ENCODE measurements at places on chromosomes 12 and 14.
A peak's percentile ranks its signal among the peaks of the same experiment; 100 is the strongest.

GRCh38 chr14:99718811-99719192 is 34.7 kb downstream of the CYP46A1 start:
- H3K27ac ChIP-seq, result no peak overlapping the region
- no peaks in the 10 kb centered on the region for H3K27me3 ChIP-seq
- H3K4me1 ChIP-seq, result no peaks in the 10 kb centered on the region
- no peaks in the 10 kb centered on the region for H3K36me3 ChIP-seq
- DNase-seq, result no peak

- no peak overlapping the region for H3K27ac ChIP-seq
- DNase-seq, result no peak
- H3K4me3 ChIP-seq, result no peak overlapping the region
- H3K4me1 ChIP-seq, result peaks cover 3% of the 10 kb centered on the region
- H3K27me3 ChIP-seq, result no peaks in the 10 kb centered on the region
Measured at GRCh38 chr12:32467959-32468863, 68.9 kb downstream of the FGD4 start.

DNA sequence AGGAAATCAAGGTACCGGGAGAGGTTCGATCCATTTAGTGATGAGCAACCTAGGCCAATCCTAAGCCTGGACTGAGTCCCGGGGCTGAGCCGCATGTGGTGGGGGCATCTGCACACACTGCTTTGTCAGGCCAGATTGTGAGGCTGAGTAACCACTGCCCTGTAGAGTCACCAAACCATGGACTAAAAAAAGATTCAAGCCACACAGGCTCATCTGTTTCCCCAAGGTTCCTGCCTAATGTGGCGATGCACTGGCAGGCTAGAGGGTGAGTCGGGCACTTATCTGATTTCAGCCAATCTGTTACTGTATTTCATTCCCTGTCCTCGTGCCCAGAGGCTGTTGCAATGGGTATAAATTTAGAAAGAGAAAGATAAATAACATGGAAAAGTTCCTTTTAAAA is 140.8 kb downstream of the TTC7B start:
- no peaks in the 10 kb centered on the region for H3K36me3 ChIP-seq
- no peaks in the 10 kb centered on the region for H3K27me3 ChIP-seq
- no peak overlapping the region for H3K27ac ChIP-seq
- peaks cover 45% of the 10 kb centered on the region for H3K4me1 ChIP-seq
- peak; percentile 13 for DNase-seq

DNA sequence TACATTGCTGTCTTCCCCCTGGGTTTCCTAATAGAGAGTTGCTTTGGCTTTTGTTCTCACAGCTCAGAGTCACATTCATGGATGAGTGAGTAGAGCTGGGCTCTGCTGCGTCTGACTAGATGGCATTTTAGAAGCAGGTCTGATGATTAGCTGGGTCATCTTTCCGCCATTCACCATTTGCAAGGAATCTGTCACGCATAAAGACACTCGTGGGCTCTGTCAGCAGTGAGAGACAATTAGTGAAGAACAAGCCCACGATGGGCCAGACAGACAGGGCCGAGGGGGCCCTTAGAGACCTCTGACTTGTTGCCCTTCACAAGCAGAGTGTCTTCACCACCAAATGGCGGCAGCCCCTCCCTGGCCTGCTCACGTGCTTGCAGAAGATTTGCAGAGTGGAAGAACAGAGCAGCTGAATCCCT is 175.0 kb downstream of the CRADD start:
- no peak overlapping the region for H3K27ac ChIP-seq
- no peak for DNase-seq
- H3K4me1 ChIP-seq, result peaks cover 49% of the 10 kb centered on the region
- no peaks in the 10 kb centered on the region for H3K36me3 ChIP-seq
- H3K27me3 ChIP-seq, result no peaks in the 10 kb centered on the region

GRCh38 chr14:68842298-68842697 is 49.4 kb upstream of the ZFP36L1 start:
- H3K4me3 ChIP-seq, result no peak overlapping the region
- H3K27me3 ChIP-seq, result no peaks in the 10 kb centered on the region
- no peak for DNase-seq
- no peak overlapping the region for H3K27ac ChIP-seq

- no peak overlapping the region for H3K27ac ChIP-seq
- peaks cover 3% of the 10 kb centered on the region for H3K27me3 ChIP-seq
- DNase-seq, result no peak
Measured at GRCh38 chr14:61202124-61202523, 79.0 kb downstream of the TMEM30B start.

DNA sequence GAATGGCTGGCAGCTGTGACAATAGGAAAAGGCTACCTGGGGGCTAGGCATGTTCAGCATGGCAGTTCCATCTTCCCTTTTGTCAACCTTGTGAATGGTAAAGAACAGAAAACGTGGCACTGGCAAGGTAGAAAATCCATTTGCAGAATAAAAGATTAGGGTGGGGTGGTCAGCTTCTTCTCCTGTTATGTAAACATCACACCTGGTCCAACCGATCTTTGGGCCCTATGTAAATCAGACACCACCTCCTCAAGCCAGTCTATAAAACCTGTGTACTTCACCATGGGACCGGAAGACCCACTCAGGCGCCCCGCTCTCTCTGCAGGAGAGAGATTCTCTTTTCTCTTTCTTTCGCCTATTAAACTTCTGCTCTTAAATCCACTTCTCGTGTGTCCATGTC is 19.6 kb upstream of the TMEM30B start:
- no peaks in the 10 kb centered on the region for H3K36me3 ChIP-seq
- no peak overlapping the region for H3K4me3 ChIP-seq
- H3K27me3 ChIP-seq, result no peaks in the 10 kb centered on the region
- no peak for DNase-seq
- H3K4me1 ChIP-seq, result no peaks in the 10 kb centered on the region
- H3K27ac ChIP-seq, result no peak overlapping the region

- H3K27me3 ChIP-seq, result no peaks in the 10 kb centered on the region
- DNase-seq, result no peak
- no peaks in the 10 kb centered on the region for H3K4me1 ChIP-seq
- no peak overlapping the region for H3K4me3 ChIP-seq
- H3K27ac ChIP-seq, result no peak overlapping the region
- H3K36me3 ChIP-seq, result no peaks in the 10 kb centered on the region
Measured at GRCh38 chr12:80264386-80264785, 165.0 kb downstream of the OTOGL start.

DNA sequence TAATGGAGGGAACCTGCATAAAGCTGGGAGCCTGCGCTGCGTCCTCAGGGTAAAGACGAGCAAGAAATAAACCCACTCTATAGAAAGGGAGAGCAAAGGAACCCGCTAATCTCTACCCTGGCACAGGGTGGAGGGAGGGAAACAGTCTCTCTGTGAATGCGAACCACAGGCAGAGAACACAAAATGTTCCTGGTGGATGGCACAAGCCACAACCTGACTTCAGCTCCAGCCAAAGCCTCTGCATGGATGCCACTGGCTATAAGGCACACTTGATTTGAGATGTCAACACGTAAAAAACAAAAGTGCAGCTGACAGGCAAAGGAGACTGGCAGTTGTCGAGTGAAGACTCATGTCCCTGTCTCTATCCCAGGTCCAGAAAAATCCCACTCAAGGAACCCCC is 32.4 kb downstream of the CHGA start:
- no peak overlapping the region for H3K27ac ChIP-seq
- DNase-seq, result no peak
- H3K27me3 ChIP-seq, result no peaks in the 10 kb centered on the region
- H3K4me1 ChIP-seq, result no peaks in the 10 kb centered on the region
- H3K36me3 ChIP-seq, result peaks cover 92% of the 10 kb centered on the region
- H3K4me3 ChIP-seq, result no peak overlapping the region

- H3K36me3 ChIP-seq, result no peaks in the 10 kb centered on the region
- no peak overlapping the region for H3K4me3 ChIP-seq
- H3K27ac ChIP-seq, result no peak overlapping the region
- no peak for DNase-seq
Measured at GRCh38 chr14:33855672-33856071, 95.2 kb downstream of the EGLN3 start.

Data from CD14-positive monocyte (primary cell).